ENCODE measurements at places on chromosomes 4 and X. TPM values are rescaled to one million over a fixed set of nuclear protein-coding genes. Genes with fewer than 3 reads are reported as not detected.

ARSJ gene
- total RNA-seq, result 0.77 TPM

GATA1 gene
- total RNA-seq, result not detected

STBD1 gene
- 0.47 TPM for total RNA-seq

PCDH18 gene
- total RNA-seq, result 11.9 TPM

MAGEA8 gene
- 0.20 TPM for total RNA-seq

FRMD7 gene
- total RNA-seq, result not detected

GRIA2 gene
- total RNA-seq, result not detected

ZNF157 gene
- 0.97 TPM for total RNA-seq

ABCG2 gene
- 4.0 TPM for total RNA-seq

MGAT4D gene
- not detected for total RNA-seq

CXorf49 gene
- not detected for total RNA-seq

ENPP6 gene
- 0.07 TPM for total RNA-seq

RAB33A gene
- 0.25 TPM for total RNA-seq

NSDHL gene
- 25.8 TPM for total RNA-seq

XG gene
- 0.59 TPM for total RNA-seq

Data from endodermal cell (in vitro differentiated cells).